ENCODE measurements at places on chromosomes 3 and 15.

DNA sequence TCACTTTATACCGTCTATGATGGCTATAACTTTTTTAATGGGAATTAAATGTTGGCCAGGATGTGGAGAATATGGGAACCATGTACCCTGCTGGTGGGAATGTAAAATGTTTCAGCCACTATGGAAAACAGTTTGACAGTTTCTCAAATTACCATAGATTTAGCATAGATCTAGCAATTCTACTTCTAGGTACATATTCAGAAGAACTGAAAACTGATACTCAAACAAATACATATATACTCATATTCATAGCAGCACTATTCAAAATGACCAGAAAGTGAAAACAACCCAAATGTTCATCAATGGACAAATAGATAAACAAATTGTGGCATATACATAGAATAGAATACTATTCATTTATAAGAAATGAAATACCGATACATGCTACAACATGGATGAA is 539.4 kb downstream of the IGSF11 start:
- DNase-seq, result no peak

GRCh38 chr3:190560013-190560895 is 46.4 kb downstream of the IL1RAP start:
- no peak for DNase-seq

- no peak for DNase-seq
These were observed 68.0 kb downstream of the TRAK1 start for GRCh38 chr3:42159147-42159546.

GRCh38 chr15:101038327-101039003 is 119.3 kb downstream of the LRRK1 start:
- no peak for DNase-seq

GRCh38 chr3:153591561-153592245 is 429.7 kb downstream of the RAP2B start:
- no peak for DNase-seq

GRCh38 chr3:19155375-19155774 is 7.1 kb downstream of the KCNH8 start:
- DNase-seq, result no peak

DNA sequence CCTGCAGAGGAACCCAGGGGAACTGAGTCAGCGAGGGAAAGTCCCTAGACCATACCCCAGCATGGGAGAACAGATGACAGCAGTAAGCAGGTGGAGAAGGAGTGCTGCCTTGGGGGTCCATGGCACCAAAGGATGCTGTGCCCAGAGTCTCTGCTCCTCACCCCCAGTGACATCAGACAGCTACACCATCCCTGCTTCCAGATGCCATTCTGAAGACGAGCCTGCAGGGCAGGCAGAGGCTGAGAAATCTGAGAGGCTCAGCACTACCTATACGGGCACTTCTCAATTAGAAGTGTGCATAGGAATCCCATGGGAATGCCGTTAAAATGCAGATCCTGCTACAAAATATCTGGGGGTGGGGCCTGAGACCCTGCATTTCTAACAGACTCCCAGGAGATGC is 211.3 kb upstream of the NSMCE3 start:
- no peak for DNase-seq

DNA sequence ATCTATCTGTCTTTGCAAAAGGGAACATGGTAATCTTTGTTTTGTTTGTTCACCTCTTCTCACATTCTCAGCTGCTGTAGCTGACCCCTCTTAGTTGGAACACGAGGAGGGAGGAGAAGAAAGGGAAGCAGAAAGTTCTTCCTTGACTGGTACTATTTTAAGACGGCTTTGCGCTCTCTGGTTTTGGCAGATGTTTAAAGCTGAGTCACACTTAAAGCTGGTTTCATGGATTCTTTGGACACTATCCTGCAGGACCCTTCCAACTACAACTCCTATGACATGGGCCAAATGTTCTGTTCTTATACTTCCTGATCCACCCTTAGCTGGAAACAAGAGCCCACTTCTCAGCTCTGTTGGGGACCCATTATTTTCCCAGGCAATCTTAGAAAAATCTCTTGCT is 40.6 kb upstream of the FXR1 start:
- no peak for DNase-seq

Measured in esophagus squamous epithelium (tissue), 5 donors.